Esophagus squamous epithelium (tissue), 5 donors: ENCODE measurements at places on chromosomes 4 and X. TPM values are rescaled to one million over a fixed set of nuclear protein-coding genes. Genes with fewer than 3 reads are reported as not detected.

Gene FRMPD4
- total RNA-seq: not detected

Gene GPM6B
- total RNA-seq: 5.3 TPM

Gene SPANXN4
- not detected for total RNA-seq

Gene NEIL3
- total RNA-seq: 2.1 TPM

Gene TAF9B
- total RNA-seq: 21.1 TPM

Gene CLIC2
- total RNA-seq: 3.0 TPM

Gene ADAM29
- total RNA-seq: not detected

Gene SLITRK2
- total RNA-seq: not detected

Gene ADGRA3
- 5.4 TPM for total RNA-seq

Gene PNMA3
- total RNA-seq: not detected

Gene IL1RAPL1
- total RNA-seq: 0.19 TPM

Gene PARM1
- total RNA-seq: 6.9 TPM

Gene RRH
- total RNA-seq: 0.19 TPM

Gene LAMP2
- total RNA-seq: 113 TPM

Gene MAGEB17
- total RNA-seq: not detected

Gene ERAS
- not detected for total RNA-seq

Gene FAAH2
- total RNA-seq: 16.1 TPM

Gene LANCL3
- 3.1 TPM for total RNA-seq

Gene PPP2R2C
- 32.0 TPM for total RNA-seq

Gene XK
- 2.2 TPM for total RNA-seq

Gene SSX2B
- total RNA-seq: not detected

Gene BDH2
- total RNA-seq: 24.5 TPM

Gene VEGFC
- 0.50 TPM for total RNA-seq

Gene GJB1
- total RNA-seq: 0.19 TPM

Gene TBC1D9
- total RNA-seq: 13.2 TPM

Gene ADGRG2
- total RNA-seq: 0.76 TPM

Gene RPS6KA6
- 2.5 TPM for total RNA-seq

Gene TMSB4X
- total RNA-seq: 867 TPM

Gene S100G
- not detected for total RNA-seq

Gene IRS4
- not detected for total RNA-seq

Gene RHOXF1
- total RNA-seq: not detected

Gene MAMLD1
- 0.56 TPM for total RNA-seq

Gene PRR32
- not detected for total RNA-seq

Gene AWAT2
- not detected for total RNA-seq

Gene MOSPD2
- 12.2 TPM for total RNA-seq

Gene LRPAP1
- 76.6 TPM for total RNA-seq

Gene FDCSP
- not detected for total RNA-seq

Gene DDX53
- not detected for total RNA-seq

Gene FGFRL1
- 5.4 TPM for total RNA-seq

Gene CENPVL1
- not detected for total RNA-seq

Gene CCSER1
- total RNA-seq: 1.2 TPM

Gene ANOS1
- total RNA-seq: 2.8 TPM

Gene AFP
- not detected for total RNA-seq

Gene HPSE
- total RNA-seq: 6.7 TPM
